Left lung (tissue), 14 donors: ENCODE measurements at places on chromosomes 16 and 17. TPM values are rescaled to one million over a fixed set of nuclear protein-coding genes. Genes with fewer than 3 reads are reported as not detected.

The TMEM100 gene
- total RNA-seq = 164 TPM

- no peak for DNase-seq
- H3K27me3 ChIP-seq = peaks cover 83% of the 10 kb centered on the region
- no peak overlapping the region for H3K4me3 ChIP-seq
- no peak overlapping the region for H3K27ac ChIP-seq
These were observed 186.3 kb upstream of the NLRP1 start for GRCh38 chr17:5770441-5771270.

DNA sequence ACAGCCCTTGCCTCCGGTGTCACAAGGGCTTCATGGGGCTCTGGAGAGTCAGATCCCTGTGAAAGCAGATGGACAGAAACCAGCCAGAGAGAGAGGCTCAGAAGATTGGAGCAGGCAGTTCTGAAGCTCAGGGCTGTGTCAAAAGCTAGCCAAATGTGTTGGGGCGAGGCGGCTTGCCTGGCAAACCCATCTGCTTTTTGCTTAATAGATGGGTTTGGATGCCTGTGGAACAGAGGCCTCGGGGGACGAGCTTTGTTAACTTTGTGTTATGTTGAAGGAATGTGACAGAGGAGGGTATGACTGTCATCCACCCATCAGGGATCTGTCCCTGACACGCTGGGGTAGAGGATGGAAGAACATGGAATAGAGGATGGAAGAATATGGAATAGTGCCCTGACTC, 21.0 kb upstream of the SLC12A3 start:
- H3K4me1 ChIP-seq = peaks cover 25% of the 10 kb centered on the region
- no peak for DNase-seq
- no peak overlapping the region for H3K4me3 ChIP-seq
- no peak overlapping the region for H3K27ac ChIP-seq

The CES1 gene
- 78.9 TPM for total RNA-seq

GRCh38 chr17:27403480-27404005, 52.7 kb upstream of the KSR1 start:
- no peak for DNase-seq
- no peaks in the 10 kb centered on the region for H3K36me3 ChIP-seq
- H3K27ac ChIP-seq = no peak overlapping the region
- H3K27me3 ChIP-seq = no peaks in the 10 kb centered on the region
- H3K4me3 ChIP-seq = no peak overlapping the region

DNA sequence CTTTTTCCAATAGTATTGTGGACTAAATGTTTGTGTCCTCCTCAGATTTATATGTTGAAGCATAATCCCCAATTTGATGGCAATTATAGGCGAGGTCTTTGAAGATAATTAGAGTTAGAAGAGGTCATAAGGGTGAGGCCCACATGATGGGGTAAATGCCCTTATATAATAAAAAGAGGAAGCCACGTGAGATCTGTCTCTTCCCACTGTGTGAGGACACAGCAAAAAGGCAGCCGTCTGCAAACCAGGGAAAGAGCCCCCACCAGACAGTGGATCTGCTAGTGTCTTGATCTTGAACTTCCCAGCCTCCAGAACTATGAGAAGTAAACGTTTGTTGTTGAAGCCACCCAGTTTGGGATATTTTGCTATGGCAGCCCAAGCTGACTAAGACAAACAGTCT, 76.0 kb downstream of the LYRM1 start:
- H3K36me3 ChIP-seq = no peaks in the 10 kb centered on the region
- DNase-seq = no peak
- H3K4me3 ChIP-seq = no peak overlapping the region

GRCh38 chr16:62585041-62585545, 548.9 kb upstream of the CDH8 start:
- H3K27ac ChIP-seq = no peak overlapping the region
- no peaks in the 10 kb centered on the region for H3K36me3 ChIP-seq
- no peaks in the 10 kb centered on the region for H3K4me1 ChIP-seq
- H3K4me3 ChIP-seq = no peak overlapping the region
- H3K27me3 ChIP-seq = no peaks in the 10 kb centered on the region
- no peak for DNase-seq

GRCh38 chr16:31267332-31268032, 7.7 kb downstream of the ITGAM start:
- no peaks in the 10 kb centered on the region for H3K4me1 ChIP-seq
- H3K36me3 ChIP-seq = peaks cover 39% of the 10 kb centered on the region
- no peak overlapping the region for H3K4me3 ChIP-seq
- H3K27ac ChIP-seq = no peak overlapping the region

- no peaks in the 10 kb centered on the region for H3K36me3 ChIP-seq
- H3K4me3 ChIP-seq = no peak overlapping the region
- peaks cover 71% of the 10 kb centered on the region for H3K4me1 ChIP-seq
These were observed 4.6 kb downstream of the PLCD3 start for GRCh38 chr17:45127548-45128300.

GRCh38 chr17:19746517-19746916, 1.6 kb downstream of the ALDH3A1 start:
- H3K27me3 ChIP-seq = no peaks in the 10 kb centered on the region
- no peaks in the 10 kb centered on the region for H3K36me3 ChIP-seq
- no peak for DNase-seq

GRCh38 chr17:1124896-1125787, 54.6 kb downstream of the ABR start:
- peaks cover 25% of the 10 kb centered on the region for H3K4me1 ChIP-seq
- H3K27me3 ChIP-seq = no peaks in the 10 kb centered on the region
- H3K4me3 ChIP-seq = no peak overlapping the region
- H3K36me3 ChIP-seq = peaks cover 11% of the 10 kb centered on the region

GRCh38 chr17:39800540-39800939, 62.8 kb downstream of the GRB7 start:
- H3K4me3 ChIP-seq = no peak overlapping the region
- H3K36me3 ChIP-seq = no peaks in the 10 kb centered on the region
- H3K4me1 ChIP-seq = no peaks in the 10 kb centered on the region
- H3K27me3 ChIP-seq = peaks cover 12% of the 10 kb centered on the region
- DNase-seq = no peak

GRCh38 chr16:48637039-48637438, 27.1 kb upstream of the N4BP1 start:
- no peak for DNase-seq
- no peaks in the 10 kb centered on the region for H3K27me3 ChIP-seq
- no peaks in the 10 kb centered on the region for H3K4me1 ChIP-seq
- H3K27ac ChIP-seq = no peak overlapping the region
- H3K4me3 ChIP-seq = no peak overlapping the region

DNA sequence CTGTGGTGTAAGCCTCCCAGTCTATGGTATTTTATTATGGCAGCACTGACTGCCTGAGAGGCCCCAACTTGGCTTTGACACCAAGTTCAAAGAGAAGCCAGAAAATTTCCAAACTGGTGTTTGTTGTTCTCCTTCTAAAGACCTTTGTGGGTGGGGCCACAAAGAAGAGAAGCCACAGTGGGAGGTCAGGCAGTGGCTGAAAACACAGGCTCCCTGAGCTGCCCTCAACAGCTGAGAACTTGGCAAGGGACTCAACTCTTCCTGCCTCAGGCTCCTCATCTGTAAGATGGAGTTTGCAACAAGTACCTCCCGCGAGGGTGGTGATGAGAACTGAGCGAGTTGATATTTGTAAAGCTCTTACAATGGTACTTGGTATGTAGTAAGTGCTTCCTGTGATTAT, 18.2 kb downstream of the CES5A start:
- no peaks in the 10 kb centered on the region for H3K4me1 ChIP-seq
- no peaks in the 10 kb centered on the region for H3K27me3 ChIP-seq
- H3K36me3 ChIP-seq = no peaks in the 10 kb centered on the region

- DNase-seq = no peak
- H3K27ac ChIP-seq = no peak overlapping the region
- no peaks in the 10 kb centered on the region for H3K36me3 ChIP-seq
- no peaks in the 10 kb centered on the region for H3K27me3 ChIP-seq
- H3K4me1 ChIP-seq = peaks cover 31% of the 10 kb centered on the region
These were observed 5.5 kb downstream of the MAP2K3 start for GRCh38 chr17:21289902-21290571.

The KRT33B gene
- not detected for total RNA-seq

DNA sequence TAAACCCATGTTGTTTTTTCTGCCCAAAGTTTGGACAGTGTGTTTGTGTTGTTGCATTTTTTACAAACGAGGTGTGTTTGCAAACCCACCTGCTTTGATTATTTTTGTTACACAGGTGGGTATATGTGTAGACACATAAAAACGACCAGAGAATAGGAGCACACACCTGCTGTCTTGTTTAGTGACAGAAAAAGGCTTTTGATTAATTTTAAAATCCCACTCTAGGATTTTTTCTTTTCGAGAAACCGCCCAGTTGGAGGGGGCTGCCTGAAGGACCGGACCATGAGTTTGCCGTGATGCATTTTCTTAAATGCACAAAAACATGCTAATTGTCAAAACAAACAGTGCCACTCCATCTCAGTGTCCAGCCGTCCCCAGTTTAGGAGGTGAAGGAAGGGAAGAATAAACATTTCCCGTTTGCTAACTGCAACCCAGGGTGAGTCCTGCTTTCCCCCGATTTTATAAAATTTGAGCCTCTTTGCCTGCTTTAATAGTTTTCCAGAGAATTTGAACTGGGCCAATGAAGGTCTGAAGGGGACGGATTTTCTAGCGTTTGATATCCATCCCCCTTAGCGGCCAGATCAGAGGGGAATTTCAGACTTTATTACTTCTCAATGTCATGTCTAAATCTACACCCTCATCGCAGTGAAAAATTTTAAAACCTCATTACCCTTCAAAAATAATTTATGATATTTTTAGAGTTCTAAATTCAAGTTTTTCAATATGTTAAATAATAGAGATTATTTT, 3.2 kb downstream of the FOXC2 start:
- H3K4me3 ChIP-seq = no peak overlapping the region
- H3K27me3 ChIP-seq = peaks cover 100% of the 10 kb centered on the region
- no peaks in the 10 kb centered on the region for H3K4me1 ChIP-seq
- no peaks in the 10 kb centered on the region for H3K36me3 ChIP-seq
- no peak overlapping the region for H3K27ac ChIP-seq

The HNF1B gene
- 25.2 TPM for total RNA-seq

The TERB1 gene
- not detected for total RNA-seq

- DNase-seq = no peak
- H3K27me3 ChIP-seq = no peaks in the 10 kb centered on the region
- H3K36me3 ChIP-seq = peaks cover 68% of the 10 kb centered on the region
- H3K4me3 ChIP-seq = no peak overlapping the region
- H3K27ac ChIP-seq = no peak overlapping the region
These were observed 10.0 kb downstream of the WDR45B start for GRCh38 chr17:82638183-82638773.

The PDPK1 gene
- 64.8 TPM for total RNA-seq

DNA sequence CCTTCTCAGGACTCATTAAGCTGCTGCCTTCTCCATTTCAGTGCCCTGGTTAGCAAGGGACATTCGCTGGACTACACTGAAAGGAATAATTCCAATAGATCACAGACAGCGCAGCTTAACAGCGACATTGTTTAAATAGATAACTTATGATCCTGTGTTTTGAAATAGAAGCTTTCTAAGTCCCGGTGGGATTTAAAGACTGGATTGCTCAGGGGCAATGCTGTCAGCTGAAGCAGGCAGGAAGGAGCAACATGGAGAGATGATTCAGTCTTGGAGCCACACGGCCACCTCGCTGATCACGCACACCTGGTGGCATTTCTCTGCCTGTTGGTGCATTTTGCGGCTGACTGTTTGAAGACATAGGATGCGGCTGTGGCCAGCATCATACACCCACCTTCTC, 292.0 kb downstream of the FOXL1 start:
- no peaks in the 10 kb centered on the region for H3K36me3 ChIP-seq
- no peak overlapping the region for H3K4me3 ChIP-seq
- H3K4me1 ChIP-seq = no peaks in the 10 kb centered on the region

GRCh38 chr17:47888293-47888692, 7.7 kb upstream of the SP2 start:
- H3K4me1 ChIP-seq = peaks cover 9% of the 10 kb centered on the region
- no peaks in the 10 kb centered on the region for H3K36me3 ChIP-seq
- no peak for DNase-seq
- no peak overlapping the region for H3K4me3 ChIP-seq
- no peaks in the 10 kb centered on the region for H3K27me3 ChIP-seq

DNA sequence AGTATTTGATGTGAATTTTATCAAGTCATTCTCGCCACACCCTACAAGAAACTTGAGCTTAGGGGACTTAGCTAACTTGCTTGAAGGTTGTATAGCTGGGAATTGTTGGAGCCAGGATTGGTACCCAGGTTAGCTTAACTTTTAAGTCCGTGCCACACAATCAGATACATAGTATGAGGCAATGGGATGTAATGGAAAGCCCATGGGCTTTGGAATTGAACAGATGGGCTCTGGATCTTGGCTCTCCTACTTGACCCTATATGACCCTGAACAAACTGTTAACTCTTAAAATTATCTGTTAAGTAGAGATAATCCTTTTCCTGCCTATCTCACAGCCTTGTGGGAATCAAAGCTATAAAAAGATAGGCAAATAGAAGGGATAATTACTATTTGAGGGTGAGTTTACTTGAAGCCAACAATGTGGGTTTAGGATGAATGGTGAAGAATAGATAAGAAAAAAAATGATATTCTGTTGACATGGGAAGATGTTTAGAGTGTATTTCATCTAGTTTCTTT, 51.9 kb upstream of the CACNG3 start:
- H3K27ac ChIP-seq = no peak overlapping the region
- no peak overlapping the region for H3K4me3 ChIP-seq
- H3K27me3 ChIP-seq = no peaks in the 10 kb centered on the region
- H3K36me3 ChIP-seq = no peaks in the 10 kb centered on the region

DNA sequence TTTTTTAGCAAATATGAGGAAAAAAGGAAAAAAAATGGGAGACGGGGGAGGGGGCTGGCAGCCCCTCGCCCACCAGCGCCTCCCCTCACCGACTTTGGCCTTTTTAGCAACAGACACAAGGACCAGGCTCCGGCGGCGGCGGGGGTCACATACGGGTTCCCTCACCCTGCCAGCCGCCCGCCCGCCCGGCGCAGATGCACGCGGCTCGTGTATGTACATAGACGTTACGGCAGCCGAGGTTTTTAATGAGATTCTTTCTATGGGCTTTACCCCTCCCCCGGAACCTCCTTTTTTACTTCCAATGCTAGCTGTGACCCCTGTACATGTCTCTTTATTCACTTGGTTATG, 1.2 kb upstream of the TMEM88 start:
- H3K27ac ChIP-seq = no peak overlapping the region
- no peaks in the 10 kb centered on the region for H3K27me3 ChIP-seq
- no peak for DNase-seq
- H3K4me3 ChIP-seq = no peak overlapping the region

DNA sequence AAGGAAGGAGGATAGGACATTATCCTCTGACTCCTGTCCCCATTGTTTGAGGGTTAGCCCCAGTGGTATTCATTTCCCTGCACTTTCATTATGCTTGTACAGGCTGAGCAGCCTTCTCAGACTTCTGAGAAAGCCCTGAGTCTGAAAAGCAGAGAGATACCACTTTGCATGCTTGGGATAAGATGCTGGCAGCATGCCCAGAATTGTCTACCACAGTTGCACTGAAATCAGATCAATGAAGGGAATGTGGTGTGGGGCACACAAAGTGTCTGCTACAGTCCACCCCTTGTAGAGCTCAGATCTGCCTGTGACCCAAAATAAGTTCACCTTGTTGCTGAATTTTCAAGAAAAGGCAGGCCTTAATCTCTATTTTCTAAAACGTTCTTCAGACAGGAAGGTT, 160.6 kb downstream of the CCT6B start:
- no peaks in the 10 kb centered on the region for H3K27me3 ChIP-seq
- no peak for DNase-seq
- H3K4me3 ChIP-seq = no peak overlapping the region
- no peak overlapping the region for H3K27ac ChIP-seq
- H3K4me1 ChIP-seq = no peaks in the 10 kb centered on the region

The CEMP1 gene
- total RNA-seq = 0.45 TPM

The KRT31 gene
- not detected for total RNA-seq

GRCh38 chr16:81925016-81925415, 86.3 kb downstream of the SDR42E1 start:
- DNase-seq = no peak
- H3K27ac ChIP-seq = no peak overlapping the region
- no peak overlapping the region for H3K4me3 ChIP-seq
- peaks cover 5% of the 10 kb centered on the region for H3K4me1 ChIP-seq
